NCI-H82 (cell line): ENCODE measurements at places on chromosomes 2 and 18.
A peak's percentile ranks its signal among the peaks of the same experiment; 100 is the strongest.

DNA sequence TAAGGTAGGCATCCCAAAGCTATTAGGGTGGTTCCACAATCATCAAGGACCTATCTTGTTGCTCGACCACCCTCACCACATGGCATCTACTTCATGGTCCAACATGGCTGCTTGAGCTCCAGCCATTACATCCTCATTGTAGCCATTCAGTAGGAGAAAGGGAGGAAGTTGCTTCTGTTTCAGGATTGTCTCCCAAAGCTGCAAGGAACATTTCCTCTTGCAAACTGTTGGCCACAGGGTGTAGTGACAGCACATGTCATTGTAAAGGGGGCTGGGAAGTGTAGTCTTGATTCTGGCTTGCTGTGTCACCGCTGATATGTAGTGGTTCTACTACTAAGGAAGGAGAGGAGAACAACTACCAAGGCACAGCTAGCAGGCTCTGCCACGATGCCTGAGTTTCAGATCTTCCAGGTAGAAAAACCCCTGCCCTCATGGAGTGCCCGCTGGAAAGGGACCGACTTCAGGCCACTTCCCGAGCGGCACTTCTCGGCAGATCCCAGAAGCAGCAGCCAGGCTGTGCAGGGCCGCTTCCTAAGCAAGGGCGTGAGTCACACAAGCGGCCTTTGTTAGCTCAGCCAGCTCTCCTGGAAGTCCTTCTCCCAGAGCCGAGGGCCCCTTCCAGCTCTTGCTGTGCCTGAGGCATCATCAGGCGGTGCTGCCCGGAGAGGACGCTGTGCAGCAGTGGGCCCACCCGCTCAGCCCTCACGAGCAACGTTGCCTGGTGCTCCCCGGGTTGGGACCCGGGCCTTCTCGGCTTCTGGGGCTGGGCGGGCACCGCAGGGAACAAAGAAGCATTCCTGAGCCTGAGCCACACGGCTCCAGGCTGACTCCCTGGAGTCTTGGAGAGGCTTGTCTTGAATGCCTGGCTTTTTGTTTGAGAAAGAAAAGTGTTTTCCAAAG, 58.2 kb downstream of the HS6ST1 start:
- no peak for DNase-seq

DNA sequence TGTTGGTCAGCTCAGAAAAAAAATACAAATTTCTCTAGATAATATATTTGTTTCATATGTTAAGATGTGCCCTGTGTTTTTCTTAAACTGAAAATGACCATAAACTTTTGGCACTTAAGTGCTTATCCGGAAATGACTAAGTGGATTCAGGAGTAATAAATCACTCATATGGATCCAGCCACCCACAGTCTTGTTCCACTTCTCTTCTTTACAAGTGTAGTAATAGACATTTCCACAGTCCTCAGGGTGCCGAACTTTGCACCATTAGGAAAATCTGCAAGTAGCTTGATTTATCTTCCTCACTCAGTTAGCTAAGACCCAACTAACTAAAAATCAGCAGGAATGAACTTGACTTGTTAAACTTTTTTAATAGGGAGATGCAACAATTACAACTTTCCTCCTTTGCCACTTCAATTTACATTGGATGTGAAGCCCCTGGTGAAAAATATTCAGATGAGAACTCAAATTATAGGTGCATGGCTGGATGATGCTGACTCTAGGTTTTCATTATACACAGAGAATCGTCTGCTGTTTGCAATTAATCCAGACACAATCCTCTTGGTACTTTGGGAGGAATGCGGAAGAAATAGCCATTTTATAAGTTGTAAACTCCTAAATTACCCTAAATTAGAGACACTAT, 322.5 kb downstream of the ARHGAP15 start:
- DNase-seq, result peak; percentile 24

DNA sequence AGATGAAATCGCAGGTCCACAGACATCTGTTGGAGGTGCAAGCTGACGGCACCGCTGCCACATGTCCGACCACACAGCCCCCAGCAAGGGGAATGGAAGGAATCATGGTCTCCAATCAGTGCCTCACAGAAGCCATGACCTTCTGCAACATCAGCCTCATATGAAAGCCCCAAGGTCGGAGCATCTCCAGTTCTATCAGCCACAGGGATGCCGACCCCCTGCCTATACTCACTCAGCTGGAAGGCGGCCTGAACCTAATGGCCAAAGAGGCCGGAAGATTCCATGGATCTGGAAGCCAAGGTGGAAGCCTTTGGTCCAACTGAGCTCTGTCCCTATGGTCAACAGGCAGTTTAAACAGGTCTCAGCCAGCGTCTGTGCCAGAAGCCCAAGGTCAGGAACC, 278.8 kb downstream of the TNS1 start:
- no peak for DNase-seq

DNA sequence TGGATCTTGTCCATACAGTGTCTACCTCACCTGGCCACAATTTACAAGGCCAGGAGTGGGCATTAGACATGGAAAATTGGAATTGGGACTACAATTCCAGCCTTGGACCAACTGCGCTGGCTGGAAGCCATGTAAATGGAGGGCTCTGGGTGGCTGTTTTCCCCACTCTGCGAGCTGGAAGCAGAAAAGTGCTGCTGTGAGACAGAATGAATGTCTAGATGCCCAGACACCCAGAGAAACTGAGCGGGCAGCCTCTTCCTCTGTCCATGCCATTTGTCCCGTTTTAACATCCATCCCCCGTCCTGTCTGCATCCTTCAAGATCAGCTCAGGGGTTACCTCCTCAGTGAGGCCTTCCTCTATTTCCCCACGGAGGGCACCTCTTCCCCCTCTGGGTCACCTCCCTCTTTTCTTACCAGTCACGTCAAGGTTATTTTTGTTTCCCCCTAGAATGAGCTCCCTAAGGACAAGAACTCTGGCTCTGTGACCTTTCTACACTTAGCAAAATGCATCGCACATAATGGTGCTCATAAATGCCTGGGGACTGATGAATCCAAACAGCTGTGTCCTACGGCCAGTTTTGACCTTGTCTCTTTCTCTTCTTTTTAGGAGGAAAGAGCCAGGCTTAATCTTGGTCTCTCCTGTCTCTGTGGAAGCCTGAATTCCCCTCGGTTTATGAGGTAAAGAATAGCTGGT, 41.2 kb downstream of the MCFD2 start:
- DNase-seq, result no peak

DNA sequence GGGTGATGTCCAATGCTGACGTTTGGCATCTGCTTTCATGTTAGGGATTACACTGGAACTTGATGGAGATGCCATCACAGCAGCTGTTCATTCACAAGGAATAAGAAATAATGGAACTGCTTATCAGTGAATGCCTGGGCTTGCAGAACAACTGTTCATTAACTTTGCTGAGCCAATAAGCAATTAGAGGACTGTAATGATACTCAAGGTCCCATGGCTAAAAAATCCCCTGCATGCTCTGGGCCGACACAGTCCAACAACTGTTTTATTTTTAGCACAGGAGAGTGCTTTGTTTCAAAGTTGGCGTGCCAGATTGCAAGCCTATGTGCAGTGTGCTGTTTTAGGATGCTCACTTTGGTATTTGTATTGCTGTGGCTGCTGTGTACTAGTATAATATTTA, 408.0 kb upstream of the RGPD4 start:
- DNase-seq, result peak; percentile 74

GRCh38 chr18:4391859-4392258, 63.2 kb downstream of the DLGAP1 start:
- no peak for DNase-seq

DNA sequence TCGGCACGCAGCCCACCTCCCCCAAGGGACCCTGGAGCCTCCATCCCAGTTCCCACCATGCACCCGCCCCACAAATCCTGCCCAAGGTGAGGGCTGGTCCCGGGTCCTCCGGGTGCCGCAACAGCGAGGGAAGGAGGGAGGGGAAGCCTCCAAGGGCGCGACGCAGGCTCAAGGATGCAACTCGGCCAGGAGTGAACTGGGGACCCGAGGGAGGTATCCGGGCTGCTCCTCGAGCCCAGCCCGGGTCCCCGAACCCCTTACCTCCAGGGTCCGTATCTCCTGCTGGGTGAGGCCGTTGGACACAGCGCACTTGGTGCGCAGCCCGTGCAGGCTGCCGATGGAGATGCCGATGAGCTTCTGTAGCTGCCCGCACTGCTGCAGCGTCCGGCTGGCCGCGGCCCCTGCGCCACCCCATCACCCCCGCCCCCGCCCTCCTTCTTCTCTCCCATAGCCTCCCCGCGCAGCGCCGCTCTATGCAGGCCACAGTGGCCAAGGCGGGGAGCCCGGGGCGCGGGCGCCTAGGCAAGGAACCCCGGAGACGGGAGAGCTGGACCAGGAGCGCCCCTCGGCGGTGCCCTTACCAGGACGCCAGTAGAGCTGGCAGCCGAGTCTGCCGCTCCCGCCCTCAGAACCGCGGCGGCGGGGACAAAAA, 124.1 kb downstream of the ANKRD30BL start:
- DNase-seq, result peak; percentile 59

GRCh38 chr2:231399046-231399852, 3.7 kb downstream of the B3GNT7 start:
- no peak for DNase-seq

DNA sequence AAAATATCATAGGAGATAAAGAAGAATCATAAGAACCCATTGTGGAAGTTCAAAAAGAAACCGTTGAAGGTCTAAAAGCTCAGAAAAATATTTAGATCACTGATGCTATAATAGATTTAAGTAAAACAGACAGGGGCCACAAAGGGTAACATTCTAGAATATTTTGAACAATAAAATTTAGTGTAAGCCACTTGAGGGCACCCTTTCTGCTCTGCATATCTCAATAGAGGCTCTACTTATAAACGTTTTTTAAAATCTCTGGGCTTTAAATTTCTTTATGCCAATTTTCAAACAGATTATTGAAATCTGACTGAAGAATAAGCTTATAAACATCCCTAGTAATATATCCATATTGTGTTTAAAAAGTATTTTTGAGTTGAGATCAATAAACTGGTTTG, 57.6 kb upstream of the IL1RL1 start:
- DNase-seq, result no peak

- no peak for DNase-seq
Observed at GRCh38 chr18:47749600-47749973, 180.9 kb downstream of the SMAD2 start.

DNA sequence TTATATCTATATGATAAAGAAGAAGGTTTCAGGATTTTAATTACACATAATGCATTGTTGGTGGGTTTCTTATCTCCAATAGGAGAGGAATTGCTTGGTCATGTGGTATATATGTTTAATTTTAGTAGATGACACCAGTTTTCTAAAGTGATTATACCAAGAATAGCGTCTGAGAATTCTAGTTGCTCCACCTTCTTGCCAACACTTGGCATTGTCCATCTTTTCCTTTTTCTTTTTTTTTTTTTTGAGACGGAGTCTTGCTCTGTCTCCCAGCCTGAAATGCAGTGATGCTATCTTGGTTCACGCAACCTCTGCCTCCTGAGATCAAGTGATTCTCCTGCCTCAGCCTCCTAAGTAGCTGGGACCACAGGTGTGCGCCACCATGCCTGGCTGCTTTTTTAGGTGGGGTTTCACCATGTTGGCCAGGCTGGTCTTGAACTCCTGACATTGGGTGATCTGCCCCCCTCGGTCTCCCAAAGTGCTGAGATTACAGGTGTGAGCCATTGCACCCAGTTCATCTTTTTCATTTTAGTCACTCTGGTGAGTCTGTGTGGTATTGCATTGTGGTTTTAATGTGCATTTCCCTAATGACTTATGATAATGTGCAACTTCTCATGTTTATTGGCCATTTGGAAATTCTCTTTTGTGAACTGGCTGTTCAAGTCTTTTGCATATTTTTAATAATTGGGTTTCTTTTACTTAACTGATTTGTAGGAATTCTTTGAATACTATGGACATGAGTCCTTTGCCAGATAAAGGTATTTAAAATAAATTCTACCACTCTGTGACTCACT, 37.3 kb upstream of the ZNF512 start:
- no peak for DNase-seq

DNA sequence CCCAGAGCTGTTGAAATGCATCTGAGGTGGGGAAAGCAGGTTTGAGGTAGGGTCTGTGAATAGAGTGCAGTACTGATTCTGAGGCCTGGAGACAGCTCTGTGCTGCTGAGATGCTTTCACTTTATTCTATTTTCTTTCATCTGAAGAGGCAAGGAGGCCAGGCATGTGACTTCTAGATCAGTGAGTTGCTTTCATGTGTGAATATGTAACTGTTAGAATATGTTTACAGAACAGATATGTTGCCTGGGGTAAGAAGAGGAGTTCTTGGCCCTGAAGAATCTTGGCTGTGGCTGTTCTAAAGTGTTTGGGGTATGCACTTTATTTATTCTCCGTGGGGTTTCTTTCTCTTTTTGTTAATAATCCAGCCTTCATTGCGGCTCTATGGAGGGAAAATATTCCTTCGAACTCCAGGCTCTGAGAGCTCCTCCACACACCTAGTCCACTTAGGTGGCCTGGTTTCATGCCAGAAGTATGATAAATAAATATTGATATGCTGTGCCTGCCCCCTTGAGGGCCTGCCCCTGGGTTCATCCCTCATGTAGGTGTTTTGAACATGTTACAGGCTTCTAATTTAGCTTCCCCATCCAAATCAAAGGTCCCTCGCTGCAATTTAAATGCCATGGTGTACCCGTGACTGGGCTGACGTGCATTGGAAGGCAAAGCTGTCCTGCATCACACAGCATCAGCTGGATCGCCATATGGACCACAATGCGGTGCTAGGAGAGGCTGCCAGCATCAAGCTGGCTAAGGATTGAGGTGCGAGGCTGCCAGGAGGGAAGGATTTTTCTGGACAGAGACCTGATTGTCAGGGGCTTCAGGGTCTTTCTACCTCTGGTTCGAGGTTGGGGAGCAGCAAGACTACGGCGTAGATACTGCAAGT, 102.9 kb downstream of the PRKCE start:
- DNase-seq, result no peak

DNA sequence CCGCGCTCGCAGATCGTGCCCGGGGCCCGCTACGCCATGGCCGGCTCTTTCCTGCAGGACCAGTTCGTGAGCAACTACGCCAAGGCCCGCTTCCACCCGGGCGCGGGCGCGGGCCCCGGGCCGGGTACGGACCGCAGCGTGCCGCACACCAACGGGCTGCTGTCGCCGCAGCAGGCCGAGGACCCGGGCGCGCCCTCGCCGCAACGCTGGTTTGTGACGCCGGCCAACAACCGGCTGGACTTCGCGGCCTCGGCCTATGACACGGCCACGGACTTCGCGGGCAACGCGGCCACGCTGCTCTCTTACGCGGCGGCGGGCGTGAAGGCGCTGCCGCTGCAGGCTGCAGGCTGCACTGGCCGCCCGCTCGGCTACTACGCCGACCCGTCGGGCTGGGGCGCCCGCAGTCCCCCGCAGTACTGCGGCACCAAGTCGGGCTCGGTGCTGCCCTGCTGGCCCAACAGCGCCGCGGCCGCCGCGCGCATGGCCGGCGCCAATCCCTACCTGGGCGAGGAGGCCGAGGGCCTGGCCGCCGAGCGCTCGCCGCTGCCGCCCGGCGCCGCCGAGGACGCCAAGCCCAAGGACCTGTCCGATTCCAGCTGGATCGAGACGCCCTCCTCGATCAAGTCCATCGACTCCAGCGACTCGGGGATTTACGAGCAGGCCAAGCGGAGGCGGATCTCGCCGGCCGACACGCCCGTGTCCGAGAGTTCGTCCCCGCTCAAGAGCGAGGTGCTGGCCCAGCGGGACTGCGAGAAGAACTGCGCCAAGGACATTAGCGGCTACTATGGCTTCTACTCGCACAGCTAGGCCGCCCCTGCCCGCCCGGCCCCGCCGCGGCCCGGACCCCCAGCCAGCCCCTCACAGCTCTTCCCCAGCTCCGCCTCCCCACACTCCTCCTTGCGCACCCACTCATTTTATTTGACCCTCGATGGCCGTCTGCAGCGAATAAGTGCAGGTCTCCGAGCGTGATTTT, 7.6 kb downstream of the TBR1 start:
- DNase-seq, result no peak
